Stimulated activated CD4-positive, alpha-beta T cell treated with anti-CD3 and anti-CD28 coated beads, Interleukin-12 subunit alpha, Interleukin-12 subunit beta, amount 100 ng/mL, for 48 hours (primary cell): ENCODE measurements at places on chromosomes 11 and 22.
A peak's percentile ranks its signal among the peaks of the same experiment; 100 is the strongest.

- DNase-seq: no peak
Observed at GRCh38 chr11:88164320-88164719, 10.9 kb downstream of the RAB38 start.

GRCh38 chr11:32809313-32809712, 14.9 kb upstream of the CCDC73 start:
- DNase-seq: peak; percentile 56

DNA sequence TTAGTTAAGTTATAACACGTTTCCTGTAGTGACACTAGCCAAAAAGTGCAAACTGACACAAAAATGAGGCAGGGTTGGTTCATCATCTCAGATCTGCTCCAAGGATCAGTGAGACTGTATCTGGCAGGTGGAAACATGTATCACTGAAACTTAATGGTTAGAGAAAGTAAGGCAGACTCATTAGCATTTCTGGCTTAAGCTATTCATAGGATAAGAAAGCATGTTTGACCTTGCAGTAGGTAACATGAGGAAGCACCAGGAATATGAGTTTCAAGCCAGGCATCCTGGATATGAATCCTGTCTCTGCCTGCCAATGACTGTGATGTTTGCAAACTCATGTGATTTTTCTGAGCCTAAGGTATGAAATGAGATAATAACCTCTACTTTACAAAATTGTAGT, 732.1 kb downstream of the NELL1 start:
- DNase-seq: no peak

DNA sequence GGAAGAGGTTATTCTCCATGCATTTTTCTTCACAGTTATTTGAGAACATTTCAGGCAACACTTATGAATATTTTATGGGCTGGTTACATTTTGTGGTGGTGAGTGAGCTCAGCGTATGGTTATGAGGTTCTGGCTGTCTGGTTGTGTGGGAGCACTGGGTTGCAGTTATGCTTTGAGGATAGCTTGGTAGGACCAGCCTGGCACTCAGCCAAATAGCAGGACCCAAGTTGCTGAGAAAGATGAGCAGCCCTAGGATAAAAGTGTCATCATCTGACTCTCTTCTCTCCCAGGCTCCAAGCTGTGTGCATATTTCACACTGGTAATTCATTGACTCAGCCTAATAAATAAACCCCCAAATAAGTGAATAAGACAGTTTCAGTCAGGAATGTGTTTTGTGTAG, 8.1 kb upstream of the SRSF8 start:
- no peak for DNase-seq

GRCh38 chr11:110349138-110349996, 53.0 kb upstream of the RDX start:
- peak; percentile 74 for DNase-seq

- DNase-seq: no peak
Observed at GRCh38 chr11:132785878-132786277, 746.4 kb downstream of the OPCML start.

DNA sequence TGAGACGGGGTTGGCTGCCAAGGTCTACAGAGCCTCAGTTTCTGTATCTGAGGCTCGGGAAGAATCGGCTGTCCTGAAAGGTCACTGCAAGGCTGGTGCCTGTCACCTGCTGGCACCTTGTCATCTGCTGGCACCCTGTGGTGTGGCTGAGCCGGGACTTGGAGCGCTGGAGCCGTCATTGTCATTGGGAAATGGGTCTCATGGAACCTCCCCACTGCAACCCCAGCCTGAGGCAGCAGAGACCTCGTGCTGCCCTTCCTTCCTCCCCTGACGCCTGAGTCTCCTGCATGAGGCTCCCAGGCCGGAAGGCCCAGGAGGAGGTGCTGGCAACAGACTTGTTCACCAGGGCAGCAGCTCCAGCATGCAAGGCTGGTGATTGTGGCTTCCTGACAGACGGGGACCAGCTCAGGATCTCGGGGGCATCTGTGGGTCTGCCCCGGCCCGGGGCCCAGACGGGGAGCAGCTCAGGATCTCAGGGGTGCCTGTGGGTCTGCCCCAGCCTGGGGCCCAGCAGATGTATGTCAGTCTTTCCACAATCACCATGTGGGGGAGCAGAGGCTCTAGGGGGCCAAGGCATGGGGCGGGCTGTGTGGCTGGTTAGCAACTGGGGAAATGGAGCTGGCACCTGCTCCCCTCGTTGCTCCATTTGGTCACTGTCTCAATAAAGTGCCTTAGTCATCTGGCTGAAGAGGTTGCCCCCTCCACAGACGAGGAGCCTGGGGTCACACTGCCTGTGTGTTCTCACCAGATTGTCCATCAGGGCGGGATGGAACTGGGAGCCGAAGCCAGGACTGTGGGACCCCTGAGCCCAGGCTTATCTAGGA, 668.7 kb downstream of the BRD1 start:
- no peak for DNase-seq

GRCh38 chr11:38043060-38043459, 1445.0 kb upstream of the RAG2 start:
- no peak for DNase-seq

- DNase-seq: no peak
Observed at GRCh38 chr11:59611570-59612565, 3.7 kb downstream of the OSBP start.

- no peak for DNase-seq
Observed at GRCh38 chr11:61280883-61281580, 14.1 kb downstream of the VWCE start.

GRCh38 chr11:125346179-125346530, 149.9 kb downstream of the FEZ1 start:
- no peak for DNase-seq

DNA sequence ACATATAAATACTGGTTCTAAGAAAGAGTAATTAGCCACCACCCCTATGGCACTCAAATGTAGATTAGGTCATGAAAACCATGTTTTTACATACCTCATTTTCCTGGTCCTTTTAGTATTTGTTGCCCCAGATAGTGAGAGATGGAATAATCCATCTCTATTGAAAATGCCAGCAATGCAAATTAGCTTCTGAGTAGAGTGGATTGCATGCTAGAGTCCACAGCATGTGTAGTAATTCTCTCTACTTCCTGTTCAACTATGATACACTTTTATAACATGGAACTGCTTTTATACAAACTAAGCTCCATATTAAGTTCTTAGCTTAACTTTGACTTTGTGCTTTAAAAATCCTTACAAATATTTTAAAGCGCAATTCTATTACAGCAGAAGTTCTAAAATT, 73.2 kb downstream of the TRPC6 start:
- DNase-seq: no peak

- no peak for DNase-seq
Observed at GRCh38 chr22:29813563-29813962, 24.5 kb downstream of the ASCC2 start.

GRCh38 chr11:94217705-94218104, 86.7 kb upstream of the IZUMO1R start:
- DNase-seq: no peak

- no peak for DNase-seq
Observed at GRCh38 chr11:34464591-34465051, 25.9 kb downstream of the CAT start.

- DNase-seq: peak; percentile 64
Observed at GRCh38 chr11:15650105-15650938, 535.6 kb downstream of the INSC start.

GRCh38 chr22:17501679-17502285, 61.5 kb upstream of the SLC25A18 start:
- DNase-seq: peak; percentile 3

DNA sequence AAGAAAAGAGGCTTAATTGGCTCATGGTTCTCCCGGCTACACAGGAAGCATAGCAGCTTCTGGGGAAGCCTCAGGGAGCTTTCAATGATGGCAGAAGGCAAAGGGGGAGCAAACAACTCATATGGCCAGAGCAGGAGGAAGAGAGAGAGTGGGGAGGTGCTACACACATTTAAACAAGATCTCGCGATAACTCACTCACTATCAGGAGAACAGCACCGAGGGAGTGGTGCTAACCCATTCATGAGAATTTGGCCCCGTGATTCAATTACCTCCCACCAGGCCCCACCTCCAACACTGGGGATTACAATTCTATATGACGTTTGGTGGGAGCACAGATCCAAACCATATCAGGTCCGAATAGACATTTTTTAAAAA, 41.7 kb upstream of the APLNR start:
- DNase-seq: no peak

GRCh38 chr22:49993649-49994360, 18.8 kb downstream of the IL17REL start:
- DNase-seq: no peak

DNA sequence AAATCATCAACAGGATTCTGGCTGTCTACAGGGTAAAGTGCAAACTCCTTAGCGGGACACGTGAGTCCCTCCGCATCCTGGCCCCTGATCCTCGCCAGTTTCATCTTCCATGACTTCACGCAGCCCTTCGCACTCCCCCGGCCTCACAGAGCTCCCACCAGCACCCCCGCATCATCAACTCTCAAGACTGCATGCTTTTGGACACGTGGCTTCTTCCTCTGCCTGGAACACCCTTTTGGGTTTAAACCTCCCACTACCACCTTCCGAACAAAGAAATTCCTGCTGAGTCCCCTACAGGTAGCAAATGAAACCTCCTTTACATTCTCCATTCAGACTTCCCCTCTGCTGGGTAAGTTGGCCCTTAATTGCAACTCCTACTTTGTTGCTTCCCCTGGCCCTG, 12.6 kb upstream of the EIF3M start:
- no peak for DNase-seq

GRCh38 chr11:117855912-117856651, 20.4 kb downstream of the FXYD6 start:
- no peak for DNase-seq

DNA sequence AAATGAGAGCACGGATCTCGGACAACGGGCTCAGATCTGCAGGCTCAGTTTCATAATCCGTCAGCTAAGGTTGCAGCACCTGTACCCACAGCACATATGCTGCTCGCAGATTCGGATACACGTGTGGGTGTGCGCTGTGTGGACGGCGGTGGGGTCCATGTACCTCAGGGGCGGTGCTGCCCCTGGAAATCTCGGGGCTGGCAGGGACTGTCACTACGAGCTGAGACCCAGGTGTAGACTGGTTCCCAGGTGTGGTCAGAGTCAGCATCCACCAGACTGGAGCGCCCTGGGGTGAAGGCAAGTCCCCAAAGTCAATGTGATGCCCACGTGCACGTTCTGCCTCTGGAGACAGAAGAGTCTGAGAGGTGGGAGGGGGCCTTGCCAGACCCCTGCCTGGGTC, 989.3 kb downstream of the BRD1 start:
- no peak for DNase-seq

- DNase-seq: no peak
Observed at GRCh38 chr11:107018219-107018901, at the start of gene GUCY1A2. TSS of gene GUCY1A2 (minus strand) at chr11:107018476. CDS start at chr11:107018055, 421 bp downstream.

- no peak for DNase-seq
Observed at GRCh38 chr11:104645261-104646222, 252.7 kb downstream of the CASP12 start.

DNA sequence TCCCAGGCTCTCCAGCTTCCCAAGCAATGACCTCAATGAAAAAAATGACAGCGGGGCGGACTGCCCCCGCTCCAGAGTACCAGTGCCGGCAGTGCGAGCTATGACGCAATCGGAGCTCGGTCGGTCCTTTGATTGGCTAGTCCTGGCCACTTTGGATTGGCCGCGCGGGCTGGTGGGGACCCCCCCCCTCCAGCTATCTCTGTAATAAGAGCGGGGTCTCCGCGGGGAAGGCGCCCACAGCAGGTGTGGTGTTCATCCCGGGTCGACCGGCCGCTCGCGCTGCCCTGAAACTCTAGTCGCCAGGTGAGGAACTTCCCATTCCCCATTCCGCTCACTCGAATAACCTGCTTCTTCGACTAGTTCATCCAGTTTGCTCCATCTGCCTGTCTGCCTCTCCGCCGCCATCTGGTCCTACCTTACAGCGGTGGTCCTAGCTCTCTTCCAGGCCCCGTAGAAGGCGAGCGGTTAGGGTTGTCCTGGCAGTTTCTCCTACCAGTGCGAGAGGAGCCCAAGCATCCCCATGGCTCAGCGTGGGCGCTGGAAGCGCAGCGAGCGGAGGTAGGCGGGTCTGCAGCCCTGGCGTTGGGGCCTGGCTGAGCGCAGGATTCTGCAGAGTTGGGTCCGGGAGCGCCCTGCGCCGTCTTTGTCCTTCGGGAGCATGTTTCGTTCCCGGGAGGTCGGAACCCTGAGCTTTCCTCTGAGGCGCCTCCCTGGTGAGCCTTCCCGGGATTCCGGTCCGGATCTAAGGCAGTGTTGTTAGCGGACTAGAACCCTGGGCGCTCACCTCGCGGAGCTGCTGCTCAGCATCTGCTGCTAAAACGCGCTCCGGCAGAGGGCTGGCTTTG, at the start of gene CALCB:
Gene CALCB (plus strand): TSS at position 233 of the 845 bp plus-strand sequence. CDS start 1,126 bp downstream, outside the sequence.
- peak; percentile 38 for DNase-seq

GRCh38 chr11:7548659-7549274, 35.0 kb downstream of the PPFIBP2 start:
- no peak for DNase-seq

- DNase-seq: no peak
Observed at GRCh38 chr11:64384028-64384737, 25.2 kb downstream of the RPS6KA4 start.

DNA sequence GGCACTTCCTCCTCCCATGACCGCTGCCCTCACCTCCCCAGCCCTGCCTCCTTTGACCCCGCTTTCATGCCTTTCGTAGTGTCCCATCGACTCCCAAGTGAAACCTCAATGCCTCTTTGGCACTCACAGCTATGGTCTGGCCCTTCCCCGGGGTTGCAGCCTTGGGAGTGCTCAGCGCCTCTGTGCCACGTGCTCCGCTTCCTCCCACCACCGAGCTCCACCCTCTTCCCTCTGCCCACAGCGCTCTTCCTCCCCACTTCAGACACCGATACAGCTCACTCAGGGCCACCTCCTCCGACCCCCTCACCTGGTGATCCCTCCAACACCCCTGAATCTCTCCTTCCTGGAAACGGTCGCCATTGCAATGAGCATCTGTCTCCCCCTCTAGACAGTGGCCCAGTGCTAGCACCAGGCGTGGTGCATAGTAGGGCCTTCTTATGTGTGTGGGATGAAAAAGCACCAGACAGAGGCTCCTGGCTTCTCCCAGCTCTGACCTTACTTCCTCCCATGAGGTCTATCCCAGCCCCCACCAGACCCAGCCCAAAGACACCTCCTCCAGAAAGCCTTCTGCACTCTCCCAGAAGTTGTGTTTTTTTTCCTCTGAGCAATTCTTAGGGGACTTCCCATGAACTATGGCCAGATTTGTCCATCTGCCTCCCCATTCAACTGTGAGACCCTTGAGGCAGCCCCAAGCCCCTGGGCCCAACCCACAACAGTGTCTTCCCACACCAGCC, 16.4 kb upstream of the SCGB1A1 start:
- DNase-seq: peak; percentile 17

- DNase-seq: no peak
Observed at GRCh38 chr11:93477684-93478234, 65.4 kb downstream of the SMCO4 start.

DNA sequence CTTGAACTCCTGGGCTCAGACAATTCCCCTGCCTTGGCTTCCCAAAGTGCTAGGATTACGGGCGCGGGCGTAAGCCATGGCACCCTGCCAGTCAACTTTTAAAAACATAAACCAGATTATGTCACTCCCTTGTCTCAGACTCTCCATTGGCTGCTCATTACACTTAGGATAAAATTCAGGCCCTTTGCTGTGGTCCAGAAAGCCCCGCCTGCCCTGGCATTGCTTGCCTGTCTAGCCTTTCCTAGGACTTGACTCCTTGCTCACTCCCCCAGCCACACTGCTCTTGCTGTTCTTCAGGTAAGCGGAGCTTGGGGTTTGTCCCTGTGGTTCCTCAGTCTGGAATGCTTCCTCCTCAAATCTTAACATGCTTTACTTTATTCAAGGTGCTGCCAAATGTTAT, 30.5 kb downstream of the DIXDC1 start:
- no peak for DNase-seq

- DNase-seq: no peak
Observed at GRCh38 chr22:23072077-23072910, 2.0 kb downstream of the GNAZ start.

GRCh38 chr11:13297917-13298356, 20.3 kb downstream of the BMAL1 start:
- DNase-seq: no peak

GRCh38 chr11:65592858-65593517, 2.6 kb downstream of the KCNK7 start:
- no peak for DNase-seq
